ENCODE measurements at places on chromosomes 5 and 9. TPM values are rescaled to one million over a fixed set of nuclear protein-coding genes. Genes with fewer than 3 reads are reported as not detected.

- no peak overlapping the region for H3K27ac ChIP-seq
- peaks cover 2% of the 10 kb centered on the region for H3K27me3 ChIP-seq
- no peak for DNase-seq
- no peak overlapping the region for H3K4me3 ChIP-seq
- no peaks in the 10 kb centered on the region for H3K4me1 ChIP-seq
- no peaks in the 10 kb centered on the region for H3K36me3 ChIP-seq
Observed at GRCh38 chr9:69611221-69611620, 61.0 kb downstream of the APBA1 start.

DNA sequence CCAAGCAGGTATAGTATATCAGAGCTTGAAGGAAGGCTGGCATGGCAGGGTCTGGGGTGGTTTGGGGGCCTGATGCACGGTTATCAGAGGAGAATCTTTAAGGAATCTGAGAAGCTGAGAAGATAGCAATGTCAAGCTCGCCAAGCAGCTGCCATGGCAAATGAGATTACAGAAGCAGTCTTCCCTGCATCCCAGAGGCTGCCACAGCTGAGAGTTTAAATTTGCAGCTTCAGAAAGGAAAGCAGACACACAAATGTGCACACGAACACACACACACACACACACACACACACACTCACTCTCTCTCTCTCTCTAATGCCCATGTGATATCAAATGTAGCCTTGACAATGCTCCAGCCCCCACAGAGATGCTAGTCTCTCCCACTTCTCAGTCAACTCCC, 79.0 kb upstream of the TNC start:
- no peaks in the 10 kb centered on the region for H3K4me1 ChIP-seq
- DNase-seq, result no peak
- peaks cover 38% of the 10 kb centered on the region for H3K27me3 ChIP-seq

GRCh38 chr9:124274226-124274625, 16.5 kb downstream of the NEK6 start:
- no peak for DNase-seq
- no peak overlapping the region for H3K27ac ChIP-seq
- H3K4me1 ChIP-seq, result no peaks in the 10 kb centered on the region
- no peaks in the 10 kb centered on the region for H3K36me3 ChIP-seq

- no peaks in the 10 kb centered on the region for H3K36me3 ChIP-seq
- peak within 1 kb of the TSS; percentile 42 for H3K27ac ChIP-seq
- H3K27me3 ChIP-seq, result no peaks in the 10 kb centered on the region
- H3K4me1 ChIP-seq, result no peaks in the 10 kb centered on the region
Observed at GRCh38 chr9:133459476-133460404, at the start of gene CACFD1. CACFD1 (plus strand) TSS chr9:133459978; CDS start chr9:133460067, 89 bp downstream.

GRCh38 chr5:52356311-52356918, 431.3 kb upstream of the ITGA1 start:
- no peak for DNase-seq
- no peaks in the 10 kb centered on the region for H3K36me3 ChIP-seq
- H3K4me1 ChIP-seq, result no peaks in the 10 kb centered on the region
- H3K4me3 ChIP-seq, result no peak overlapping the region
- H3K27me3 ChIP-seq, result no peaks in the 10 kb centered on the region

DNA sequence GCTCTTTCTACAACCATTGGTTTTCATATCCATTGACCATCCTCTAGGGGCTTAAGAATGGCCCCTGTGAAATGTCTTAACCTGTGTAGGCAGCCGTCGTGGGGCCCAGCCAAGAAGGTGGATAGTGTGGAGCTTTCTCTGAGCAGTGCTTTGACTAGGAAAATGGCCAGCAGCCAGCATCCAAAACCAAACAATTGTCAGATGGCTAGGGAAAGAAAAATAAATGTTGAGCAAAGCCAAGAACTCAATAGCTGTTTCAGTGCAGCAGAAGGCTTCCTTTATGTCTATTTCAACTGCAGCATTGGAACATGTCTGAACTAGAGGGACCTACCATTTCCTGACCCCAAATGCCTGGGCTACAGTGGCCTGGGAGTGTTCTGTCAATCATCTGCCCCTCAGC, 374.9 kb downstream of the TLE4 start:
- H3K4me3 ChIP-seq, result no peak overlapping the region
- no peaks in the 10 kb centered on the region for H3K27me3 ChIP-seq
- no peaks in the 10 kb centered on the region for H3K36me3 ChIP-seq
- no peaks in the 10 kb centered on the region for H3K4me1 ChIP-seq

- peak; percentile 20 for DNase-seq
- peaks cover 34% of the 10 kb centered on the region for H3K4me1 ChIP-seq
- H3K27ac ChIP-seq, result peak overlapping the region; percentile 99
Observed at GRCh38 chr9:6014670-6015270, 654 bp downstream of the RANBP6 start.

DNA sequence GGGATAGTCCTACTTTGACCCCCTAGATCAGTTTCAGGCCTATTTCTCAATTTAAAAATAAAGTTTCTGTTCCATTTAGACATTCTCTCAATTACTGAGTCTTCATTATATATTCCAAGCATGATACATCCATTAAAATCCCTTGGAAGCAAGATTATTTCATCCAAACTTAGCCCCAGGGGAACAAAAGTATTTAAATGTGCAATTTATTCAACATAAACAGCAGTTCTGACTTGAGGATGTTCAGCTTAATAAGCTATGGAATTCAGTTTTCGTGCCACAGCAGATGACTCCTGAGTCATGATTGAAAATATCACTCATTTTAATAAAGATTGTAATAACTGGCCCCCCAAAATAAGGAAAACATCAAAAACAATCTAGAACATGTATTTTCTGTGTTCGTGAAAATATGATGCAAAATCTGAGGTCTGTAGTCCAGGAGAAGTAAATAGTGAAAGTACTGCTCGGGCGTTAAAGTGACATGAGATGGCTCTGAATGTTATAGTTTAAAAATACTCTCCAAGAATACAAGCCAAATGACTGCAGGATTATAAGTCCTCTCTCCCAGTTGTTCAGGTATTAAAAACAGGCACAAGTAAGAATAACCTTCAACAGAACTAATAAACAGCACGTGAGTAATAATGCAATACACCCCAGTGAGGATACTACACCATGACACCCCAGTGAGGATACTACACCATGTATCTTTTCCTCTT, 67.1 kb downstream of the RETREG1 start:
- no peak for DNase-seq
- no peaks in the 10 kb centered on the region for H3K27me3 ChIP-seq
- no peak overlapping the region for H3K4me3 ChIP-seq
- H3K27ac ChIP-seq, result no peak overlapping the region
- H3K4me1 ChIP-seq, result peaks cover 37% of the 10 kb centered on the region

- peaks cover 48% of the 10 kb centered on the region for H3K4me1 ChIP-seq
- DNase-seq, result no peak
- no peak overlapping the region for H3K27ac ChIP-seq
- peaks cover 5% of the 10 kb centered on the region for H3K27me3 ChIP-seq
- H3K36me3 ChIP-seq, result no peaks in the 10 kb centered on the region
- H3K4me3 ChIP-seq, result no peak overlapping the region
Observed at GRCh38 chr5:14584848-14585247, 3.3 kb downstream of the OTULINL start.

- DNase-seq, result no peak
- H3K36me3 ChIP-seq, result peaks cover 19% of the 10 kb centered on the region
- H3K27ac ChIP-seq, result peak overlapping the region; percentile 93
- H3K4me1 ChIP-seq, result peaks cover 89% of the 10 kb centered on the region
- H3K4me3 ChIP-seq, result peak overlapping the region; percentile 66
Observed at GRCh38 chr9:131728546-131728910, 11.3 kb downstream of the RAPGEF1 start.

DNA sequence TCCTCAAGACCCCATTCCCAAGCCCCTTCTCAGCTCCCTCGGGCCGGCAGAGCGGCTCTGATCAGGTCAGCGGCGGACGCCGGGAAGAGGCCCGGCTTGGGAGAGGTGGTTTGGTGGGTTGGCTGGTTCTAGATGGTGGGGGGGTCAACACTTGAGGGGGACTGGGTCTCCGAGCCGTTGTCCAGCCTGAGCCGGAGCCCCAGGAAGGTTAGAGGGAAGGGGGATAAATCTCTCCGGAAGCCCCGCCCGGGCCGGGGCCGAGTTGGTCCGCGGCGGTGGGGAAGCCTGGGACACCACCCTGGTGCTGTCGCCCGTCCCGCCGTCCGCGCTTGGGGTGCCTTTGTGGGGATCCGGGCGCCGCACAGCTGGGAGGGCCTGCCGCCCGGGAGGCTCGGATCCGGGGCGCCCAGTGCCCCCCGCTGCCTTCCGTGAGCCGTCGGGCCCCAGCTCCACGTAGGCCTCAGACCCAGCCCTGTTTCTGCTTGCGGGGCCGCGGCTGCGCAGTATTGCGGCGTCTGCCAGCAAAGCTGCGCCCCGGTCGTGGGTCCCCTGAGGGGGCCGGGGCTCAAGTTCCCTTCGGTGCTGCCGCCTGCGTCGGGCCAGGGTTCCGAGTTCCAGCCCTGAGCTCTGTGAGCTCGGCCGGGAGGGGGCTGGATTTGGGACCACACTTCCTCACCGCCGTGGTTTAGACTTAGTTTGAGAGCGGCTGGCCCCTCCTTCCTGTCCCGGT, 542 bp upstream of the TRIM52 start:
- H3K36me3 ChIP-seq, result peaks cover 24% of the 10 kb centered on the region
- peak overlapping the region; percentile 91 for H3K4me3 ChIP-seq
- peaks cover 30% of the 10 kb centered on the region for H3K4me1 ChIP-seq
- peak overlapping the region; percentile 95 for H3K27ac ChIP-seq
- peak; percentile 83 for DNase-seq

DNA sequence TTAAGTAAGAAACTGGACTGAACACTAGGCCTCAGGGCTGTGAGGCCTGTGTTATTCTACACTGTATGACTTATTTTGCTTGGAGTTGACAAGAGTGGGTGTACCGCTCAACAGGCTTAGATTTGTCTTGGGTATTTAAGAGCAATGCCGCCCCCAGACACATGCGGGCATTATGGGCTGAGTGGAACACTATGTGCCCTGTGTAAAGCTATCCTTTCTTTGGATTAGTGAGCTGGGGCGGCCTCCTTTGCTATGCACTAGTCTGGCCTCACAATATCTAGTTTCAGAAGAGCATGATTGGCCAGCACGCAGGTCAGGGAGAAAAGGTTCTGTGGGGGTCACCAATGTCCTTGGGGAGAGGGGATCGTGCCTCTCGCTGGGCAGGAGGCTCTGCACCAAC, 206.3 kb upstream of the GDNF start:
- no peak overlapping the region for H3K27ac ChIP-seq
- no peak for DNase-seq
- no peaks in the 10 kb centered on the region for H3K36me3 ChIP-seq
- H3K27me3 ChIP-seq, result peaks cover 4% of the 10 kb centered on the region

DNA sequence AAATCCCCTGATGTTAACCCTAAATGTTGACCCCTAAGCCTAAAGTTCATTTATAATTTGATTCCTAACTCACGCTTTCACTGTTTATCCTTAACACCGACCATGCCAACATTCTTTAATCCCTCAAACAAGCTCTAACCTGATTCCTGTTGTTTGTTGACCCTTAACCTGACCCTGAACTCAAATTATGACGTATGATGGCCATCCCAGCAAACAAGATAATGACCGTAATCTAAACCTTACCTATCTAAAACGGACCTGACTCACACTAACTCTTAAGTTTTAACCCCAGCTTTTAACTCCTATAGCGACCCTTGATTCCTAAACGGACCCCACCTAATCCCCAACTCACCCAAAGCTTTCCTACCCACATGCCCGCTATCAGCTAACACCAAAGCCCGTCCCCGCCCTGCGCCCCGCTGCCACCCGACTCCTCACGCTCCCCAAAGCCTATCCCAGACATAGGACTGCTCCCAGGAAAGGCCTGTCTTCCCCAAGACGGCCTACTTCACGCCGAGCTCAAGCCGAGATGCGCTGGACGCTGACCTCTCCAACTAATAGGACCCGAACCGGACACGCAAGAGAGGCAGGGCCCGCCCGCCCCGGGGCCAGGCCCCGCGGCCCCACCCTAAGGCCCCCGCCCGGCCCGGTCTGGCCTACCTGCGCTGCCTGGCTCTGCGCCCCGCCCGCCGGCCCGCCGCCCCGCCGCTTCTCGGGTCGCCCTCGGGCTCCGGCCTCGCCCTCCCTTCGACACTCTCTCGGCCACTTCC, 395 bp downstream of the TLN1 start:
- DNase-seq, result no peak
- H3K36me3 ChIP-seq, result peaks cover 22% of the 10 kb centered on the region

- no peak for DNase-seq
- no peak overlapping the region for H3K4me3 ChIP-seq
- H3K36me3 ChIP-seq, result peaks cover 14% of the 10 kb centered on the region
- no peaks in the 10 kb centered on the region for H3K27me3 ChIP-seq
- peaks cover 41% of the 10 kb centered on the region for H3K4me1 ChIP-seq
- peak overlapping the region; percentile 37 for H3K27ac ChIP-seq
Observed at GRCh38 chr9:129069862-129070641, 10.9 kb upstream of the DOLPP1 start.

- peaks cover 31% of the 10 kb centered on the region for H3K36me3 ChIP-seq
- DNase-seq, result peak; percentile 63
- H3K4me1 ChIP-seq, result peaks cover 97% of the 10 kb centered on the region
- H3K4me3 ChIP-seq, result peak overlapping the region; percentile 56
- no peaks in the 10 kb centered on the region for H3K27me3 ChIP-seq
Observed at GRCh38 chr5:132427281-132428146, 58.0 kb downstream of the SLC22A5 start.

DNA sequence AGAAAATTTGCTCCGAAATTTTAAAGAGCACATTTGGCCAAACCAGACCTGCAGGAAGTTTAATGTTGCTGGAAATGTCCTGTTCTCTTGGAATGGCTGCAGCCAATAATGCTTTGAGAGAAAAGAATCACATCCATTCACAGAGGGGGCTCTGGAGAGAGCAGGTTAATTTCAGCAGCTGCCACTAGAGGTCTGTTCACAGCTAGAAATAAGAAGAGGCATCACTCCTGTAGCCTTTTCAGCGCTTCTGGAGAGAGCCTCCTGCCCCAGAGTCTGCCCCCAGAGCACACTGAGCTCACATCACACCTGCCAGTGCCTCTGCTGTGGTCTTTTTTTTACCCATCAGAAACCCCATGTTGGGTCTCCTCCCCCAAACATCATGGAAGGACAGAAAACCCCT, 124.8 kb upstream of the RAD23B start:
- H3K4me3 ChIP-seq, result no peak overlapping the region
- DNase-seq, result peak; percentile 12
- H3K4me1 ChIP-seq, result no peaks in the 10 kb centered on the region
- peaks cover 17% of the 10 kb centered on the region for H3K27me3 ChIP-seq
- H3K36me3 ChIP-seq, result no peaks in the 10 kb centered on the region

GRCh38 chr9:120692901-120693699, 21.2 kb downstream of the MEGF9 start:
- H3K4me3 ChIP-seq, result no peak overlapping the region
- DNase-seq, result no peak
- H3K36me3 ChIP-seq, result no peaks in the 10 kb centered on the region
- H3K27me3 ChIP-seq, result no peaks in the 10 kb centered on the region
- peaks cover 33% of the 10 kb centered on the region for H3K4me1 ChIP-seq

- no peak for DNase-seq
- no peak overlapping the region for H3K27ac ChIP-seq
- no peaks in the 10 kb centered on the region for H3K4me1 ChIP-seq
- H3K36me3 ChIP-seq, result no peaks in the 10 kb centered on the region
- no peak overlapping the region for H3K4me3 ChIP-seq
Observed at GRCh38 chr9:27829621-27830020, 256.3 kb upstream of the C9orf72 start.

The SH3GL2 gene
- not detected for total RNA-seq

The IL4 gene
- 0.32 TPM for total RNA-seq

The ZCCHC10 gene
- total RNA-seq, result 32.2 TPM

The TLX3 gene
- total RNA-seq, result not detected

The ACTL7B gene
- not detected for total RNA-seq

The FOXD4L5 gene
- total RNA-seq, result 0.07 TPM

The WDR31 gene
- 1.7 TPM for total RNA-seq

The ARHGEF39 gene
- total RNA-seq, result 19.1 TPM

The NUTM2G gene
- not detected for total RNA-seq

The IL13 gene
- total RNA-seq, result 3.9 TPM

The MAP1B gene
- total RNA-seq, result 0.16 TPM

The TAS2R1 gene
- not detected for total RNA-seq

The TXNDC8 gene
- not detected for total RNA-seq

The PROB1 gene
- total RNA-seq, result 3.2 TPM

The BHMT gene
- total RNA-seq, result not detected
